ENCODE measurements at places on chromosomes 5 and 9. TPM values are rescaled to one million over a fixed set of nuclear protein-coding genes. Genes with fewer than 3 reads are reported as not detected.
A peak's percentile ranks its signal among the peaks of the same experiment; 100 is the strongest.

GRCh38 chr9:130345009-130345896, 79.7 kb downstream of the HMCN2 start:
- DNase-seq, result no peak

DNA sequence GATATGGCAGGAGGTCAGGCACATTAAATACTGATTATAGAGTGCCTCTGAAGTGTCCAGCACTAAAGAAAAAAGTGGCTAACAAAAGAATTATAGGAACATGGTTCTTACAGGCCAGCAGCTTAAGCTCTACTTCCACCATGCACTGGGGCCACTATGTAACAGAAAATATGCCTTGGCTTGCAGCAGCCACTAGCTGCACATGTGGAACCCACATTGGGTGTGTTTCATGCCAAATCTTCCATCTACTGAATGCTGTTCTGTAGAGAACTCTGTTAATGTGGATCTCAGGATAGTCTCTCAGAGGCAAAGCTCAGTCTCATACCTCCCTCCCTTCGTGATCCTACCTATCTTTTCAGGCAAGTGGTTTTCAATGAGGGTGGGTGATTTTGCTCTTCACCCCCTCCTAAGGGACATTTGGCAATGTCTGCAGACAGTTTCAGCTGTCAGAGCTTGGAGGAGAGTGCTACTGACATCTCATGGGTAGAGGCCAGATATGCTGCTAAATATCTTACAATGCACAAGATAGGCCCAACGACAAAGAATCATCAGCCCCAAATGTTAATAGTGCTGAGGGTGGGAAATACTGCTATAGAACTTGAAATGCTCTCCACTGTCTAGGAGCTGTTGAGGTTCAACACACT, 218.9 kb downstream of the TARS1 start:
- no peak for DNase-seq

- no peak for DNase-seq
Measured at GRCh38 chr5:180555168-180555921, 36.0 kb downstream of the SCGB3A1 start.

DNA sequence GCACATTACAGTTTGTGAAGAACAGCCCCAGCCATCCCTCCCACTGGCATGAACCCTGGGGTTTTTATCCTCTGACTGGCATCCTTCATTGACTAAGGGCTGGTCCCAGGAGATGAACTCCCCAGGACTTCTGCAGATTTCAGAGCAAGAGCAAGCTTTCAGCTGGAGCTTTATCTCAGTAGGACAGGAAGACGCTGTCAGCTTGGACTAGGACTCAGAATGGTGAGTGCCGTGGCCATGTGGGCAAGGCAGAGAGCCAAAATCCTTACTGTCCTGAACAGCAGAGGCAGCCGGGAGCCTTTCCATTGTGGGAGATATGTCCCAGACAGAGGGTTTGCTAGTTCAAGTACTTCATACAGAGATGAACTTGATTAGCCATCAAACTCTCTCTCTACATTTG, 3.2 kb upstream of the ACOT12 start:
- no peak for DNase-seq

GRCh38 chr5:116923344-116923743, 348.7 kb upstream of the SEMA6A start:
- DNase-seq, result no peak

DNA sequence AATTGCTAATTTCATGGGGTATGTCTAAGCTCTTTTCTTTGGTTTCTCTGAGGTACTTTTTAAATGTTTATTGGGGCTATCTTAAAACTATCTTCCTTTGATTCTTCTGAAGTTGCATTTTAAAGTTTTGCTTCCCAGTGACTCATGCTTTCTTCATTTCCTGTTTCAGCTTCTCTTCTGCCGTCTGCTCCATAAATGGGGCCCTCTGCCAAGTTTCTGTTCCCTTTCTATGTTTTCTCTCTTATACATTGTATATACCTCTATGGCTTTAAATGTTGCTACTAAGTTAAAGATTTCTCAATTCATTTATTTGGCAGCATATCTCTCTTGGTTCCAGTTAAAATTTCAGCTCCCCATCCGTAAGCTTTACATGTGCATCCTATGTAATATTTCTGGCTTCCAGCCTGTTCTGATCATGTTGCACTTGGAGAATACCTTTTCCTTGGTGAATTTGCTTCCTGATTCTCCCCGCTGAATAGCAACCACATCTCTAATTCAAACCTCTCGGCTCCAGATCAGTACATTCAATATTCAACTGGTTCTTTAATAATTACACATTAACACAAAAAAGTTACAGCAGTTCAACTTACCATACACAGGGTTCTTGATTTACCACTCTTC, 125.3 kb downstream of the ST8SIA4 start:
- peak; percentile 46 for DNase-seq

GRCh38 chr5:103465891-103466290, 96.7 kb downstream of the NUDT12 start:
- DNase-seq, result no peak

GRCh38 chr5:17289681-17290539, 72.5 kb downstream of the BASP1 start:
- DNase-seq, result no peak

- DNase-seq, result no peak
Measured at GRCh38 chr9:18942801-18943200, 90.2 kb downstream of the SAXO1 start.

DNA sequence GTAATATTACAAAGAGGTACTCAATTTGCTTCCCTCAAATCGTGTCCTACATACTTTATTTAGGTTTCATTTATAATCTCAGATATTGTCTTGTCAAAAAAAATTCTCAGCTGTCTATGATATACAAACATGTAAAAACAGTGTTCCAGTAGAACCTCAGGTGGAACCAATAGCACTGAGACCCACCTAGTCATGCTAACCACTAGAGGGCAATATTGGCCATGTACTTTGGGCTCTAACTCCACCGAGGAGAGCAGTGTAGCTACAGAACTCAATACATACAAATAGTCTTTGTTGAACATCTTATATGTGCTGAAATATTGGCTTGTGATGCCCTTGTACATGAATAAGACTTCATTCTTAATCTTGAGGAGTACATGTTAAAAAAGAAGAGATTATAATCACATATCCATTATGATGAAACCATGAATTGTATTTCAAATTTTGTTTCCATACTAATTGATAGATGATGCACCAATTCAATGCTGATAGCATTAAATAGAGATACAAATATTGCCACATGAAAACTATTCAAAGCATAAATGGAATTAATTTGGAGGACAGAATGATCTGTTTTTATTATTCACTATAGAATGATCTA, 71.2 kb upstream of the CNTLN start:
- no peak for DNase-seq

GRCh38 chr9:94081864-94082463, 2.3 kb upstream of the PTPDC1 start:
- no peak for DNase-seq

- DNase-seq, result no peak
Measured at GRCh38 chr5:36521838-36522745, 84.3 kb upstream of the SLC1A3 start.

- peak; percentile 95 for DNase-seq
Measured at GRCh38 chr9:134366223-134367031, 40.2 kb downstream of the RXRA start.

GRCh38 chr5:136007271-136007670, 21.5 kb upstream of the TGFBI start:
- no peak for DNase-seq

GABRA6 gene
- not detected for total RNA-seq

PTPN3 gene
- total RNA-seq, result 27.7 TPM

HRH2 gene
- 0.84 TPM for total RNA-seq

Data from left colon (tissue), 2 donors.